Endodermal cell (in vitro differentiated cells): ENCODE measurements at places on chromosomes 11 and 22.

DNA sequence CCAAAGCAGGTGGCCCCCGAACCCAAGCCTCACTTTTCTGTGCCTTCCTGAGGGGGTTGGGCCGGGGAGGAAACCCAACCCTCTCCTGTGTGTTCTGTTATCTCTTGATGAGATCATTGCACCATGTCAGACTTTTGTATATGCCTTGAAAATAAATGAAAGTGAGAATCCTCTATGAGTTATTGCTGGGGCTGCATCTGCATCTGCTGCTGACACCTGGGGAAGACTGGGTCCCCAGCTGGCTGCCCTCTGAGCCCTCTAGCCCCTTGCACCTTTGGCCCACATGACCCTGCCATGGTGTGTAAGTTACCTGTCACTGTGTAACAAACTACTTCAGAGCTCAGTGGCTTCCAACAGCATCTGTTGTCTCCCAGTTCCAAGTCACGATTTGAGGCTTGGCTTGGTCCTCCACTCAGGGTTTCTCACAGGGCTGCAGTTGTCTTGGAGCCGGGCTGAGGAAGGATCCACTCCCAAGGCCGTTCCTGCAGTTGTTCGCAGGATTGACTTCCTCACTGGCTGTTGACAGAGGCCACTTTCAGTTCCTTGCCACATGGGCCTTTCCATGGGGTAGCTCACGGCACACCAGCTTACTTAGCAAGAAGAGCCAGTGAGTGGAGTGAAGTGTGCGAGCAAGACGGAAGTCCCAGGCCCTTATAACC lies 13.5 kb upstream of the UVRAG start:
- peak; percentile 21 for DNase-seq

DNA sequence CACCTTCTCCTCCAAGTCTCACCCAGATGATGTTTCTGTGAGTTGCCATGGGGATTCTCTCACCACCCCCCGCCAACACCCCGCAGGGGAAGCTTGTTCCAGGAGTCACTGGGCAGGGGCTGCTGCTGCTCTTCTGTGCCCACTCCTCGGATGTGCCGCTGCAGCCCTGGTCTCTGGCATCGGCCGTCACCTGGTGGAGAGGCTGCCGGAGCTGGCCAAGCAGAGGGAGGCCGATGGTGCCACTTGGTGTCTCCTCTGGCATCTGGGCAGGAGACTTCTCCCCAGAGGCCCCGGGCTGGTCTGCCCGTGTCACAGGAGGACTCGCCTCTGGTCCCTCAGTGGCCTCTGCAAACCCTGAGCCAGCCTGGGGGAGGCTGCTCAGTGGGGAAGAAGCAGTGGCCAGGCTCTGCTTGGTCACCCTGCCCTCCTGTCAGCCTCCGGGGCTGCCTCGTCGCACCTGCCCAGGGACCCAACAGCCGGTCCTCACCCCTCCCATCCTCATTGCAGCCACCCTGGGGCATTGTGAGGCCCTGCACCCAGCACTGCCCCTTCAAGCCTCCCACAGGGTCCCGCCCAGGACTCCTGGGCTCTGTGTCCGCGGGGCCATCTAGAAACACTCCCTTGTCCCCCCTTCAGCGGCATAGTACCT lies 424 bp upstream of the ADORA2A start:
- no peak for DNase-seq

GRCh38 chr11:28289444-28289843 lies 181.3 kb downstream of the METTL15 start:
- no peak for DNase-seq

DNA sequence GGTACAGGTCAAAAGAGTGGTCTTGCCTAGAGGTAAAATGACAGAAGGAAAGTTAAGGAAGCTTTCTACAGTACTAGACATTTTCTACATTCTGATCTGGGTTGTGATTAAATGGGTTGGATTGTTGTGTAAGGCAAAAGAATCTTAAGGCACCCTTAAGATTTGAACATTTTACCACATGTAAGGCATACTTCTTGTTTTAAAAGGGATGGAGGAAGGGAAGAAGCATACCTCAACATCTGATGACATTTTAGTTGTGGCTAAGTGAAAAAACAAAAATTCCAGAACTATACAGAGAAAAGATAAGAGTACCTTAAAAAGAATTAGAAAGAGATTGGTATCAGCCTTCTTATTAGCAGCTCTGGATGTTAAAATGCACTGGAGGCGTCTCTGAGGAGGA lies 356.0 kb upstream of the CADM1 start:
- no peak for DNase-seq
